ENCODE measurements at places on chromosomes 3 and 15.
A peak's percentile ranks its signal among the peaks of the same experiment; 100 is the strongest.

DNA sequence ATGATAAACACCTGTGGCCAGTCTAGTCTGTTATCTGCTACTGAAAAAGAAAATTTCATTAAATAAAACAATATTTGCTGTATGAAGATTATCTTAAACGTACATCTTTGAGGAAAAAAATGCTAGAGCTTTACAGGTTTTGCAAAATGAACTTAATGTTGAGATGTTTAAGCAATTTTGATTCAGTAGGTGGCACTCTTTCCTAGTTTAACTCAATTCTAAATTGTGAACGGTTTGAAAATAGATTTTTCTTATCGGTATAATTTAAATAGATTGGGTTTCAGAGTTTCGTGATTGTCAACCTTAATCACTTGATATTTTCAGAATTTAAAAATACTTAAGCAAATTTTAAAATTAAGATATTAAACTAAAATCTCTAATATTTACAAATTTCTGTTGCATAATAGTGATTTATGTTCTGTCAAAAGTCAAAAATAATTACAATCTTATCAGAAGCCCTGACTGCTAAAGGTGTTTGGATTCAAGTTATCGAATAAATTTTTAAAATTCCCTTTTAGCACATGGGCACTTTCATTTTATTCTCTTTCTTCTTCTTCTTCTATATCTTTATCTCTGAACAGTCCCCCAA, 7.0 kb upstream of the RNF111 start:
- DNase-seq = peak; percentile 69

DNA sequence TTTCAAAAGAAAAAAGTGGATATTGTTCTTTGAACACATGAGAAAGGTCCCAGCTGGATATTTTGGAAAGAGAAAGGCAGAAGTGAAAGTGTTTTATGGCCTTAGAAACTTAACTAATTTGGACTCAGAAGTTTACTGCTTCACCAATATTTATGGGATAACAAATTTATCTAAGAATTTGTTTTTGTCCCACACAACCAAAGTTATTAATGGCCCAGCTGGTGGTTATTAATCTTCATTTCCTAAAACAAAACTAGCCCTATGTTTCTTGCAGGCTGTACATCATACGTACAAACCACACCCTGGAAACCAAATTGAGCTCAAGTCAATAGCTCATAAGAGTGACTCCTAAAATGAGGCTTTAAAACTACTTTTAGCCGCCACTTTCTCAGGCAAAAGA, 372.9 kb upstream of the LMCD1 start:
- DNase-seq = no peak

- DNase-seq = peak; percentile 81
Measured at GRCh38 chr15:101187820-101188636, 63.8 kb downstream of the CHSY1 start.

GRCh38 chr3:89617706-89618105, 510.3 kb downstream of the EPHA3 start:
- peak; percentile 14 for DNase-seq

DNA sequence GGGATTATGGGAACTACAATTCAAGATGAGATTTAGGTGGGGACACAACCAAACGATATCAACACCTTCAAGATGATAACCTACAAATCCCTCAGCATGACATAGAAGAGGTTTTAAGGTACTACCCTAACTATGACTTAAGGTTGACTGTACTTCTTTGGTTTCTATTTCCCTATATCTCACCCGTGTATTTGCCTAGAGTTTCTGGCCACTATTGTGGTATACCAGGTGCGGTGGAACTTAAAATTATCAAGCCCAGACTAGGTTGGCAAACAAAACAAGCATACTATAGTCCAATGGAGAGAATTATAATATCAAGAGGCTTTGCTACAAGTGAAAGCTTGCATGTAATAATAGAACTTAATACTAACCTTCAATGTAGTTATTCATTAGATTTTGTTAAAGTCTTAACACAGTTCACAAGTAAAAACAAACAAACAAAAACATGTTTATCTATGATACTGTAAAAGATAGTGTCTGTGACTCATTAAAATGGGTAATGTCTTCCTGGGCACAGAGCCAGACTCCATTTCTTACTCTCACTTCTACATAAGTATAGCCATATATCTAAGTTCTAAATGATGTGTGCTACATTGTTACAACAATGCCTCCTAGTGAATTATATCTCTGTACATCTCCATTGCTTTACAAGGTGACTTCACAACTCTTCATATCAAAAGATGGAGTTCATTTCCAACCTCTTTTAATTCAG, 479.1 kb downstream of the ZBBX start:
- no peak for DNase-seq

DNA sequence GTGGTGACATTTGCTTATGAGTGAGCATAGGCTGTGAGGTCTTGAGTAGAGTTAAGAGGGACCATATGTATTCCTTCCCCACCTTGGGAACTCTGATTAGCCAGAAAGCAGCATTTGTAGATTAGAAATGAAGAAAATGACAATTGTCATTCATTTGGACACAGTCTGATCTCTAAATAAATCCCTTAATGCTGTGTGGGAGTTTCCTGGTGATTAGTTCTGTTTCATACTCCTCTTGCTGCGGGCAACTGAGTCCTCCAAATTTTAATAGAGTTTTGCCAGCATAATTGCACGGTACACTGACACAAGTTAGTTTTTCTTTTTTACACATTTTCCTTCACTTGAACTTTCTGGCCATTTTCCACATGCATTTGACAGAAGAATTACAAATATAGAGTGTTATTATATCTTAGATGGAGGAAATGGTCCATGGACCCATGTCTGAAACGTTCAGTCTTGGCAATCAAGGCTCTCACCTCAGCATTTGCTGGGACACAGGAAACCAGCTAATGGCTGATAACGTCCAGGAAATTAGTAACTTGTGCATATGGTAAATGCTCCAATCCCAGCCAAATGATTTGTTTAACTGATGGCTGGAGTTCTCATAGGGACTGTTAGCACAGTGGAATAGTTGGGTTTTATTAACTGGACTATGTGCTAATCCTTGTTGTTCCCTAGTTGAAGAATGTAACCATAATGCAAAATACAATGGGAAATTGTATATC, 321.2 kb downstream of the RBMS3 start:
- DNase-seq = no peak

GRCh38 chr3:12553921-12554391, 2.9 kb upstream of the MKRN2 start:
- DNase-seq = peak; percentile 40

GRCh38 chr3:181637456-181637855, 74.3 kb upstream of the SOX2 start:
- DNase-seq = no peak

DNA sequence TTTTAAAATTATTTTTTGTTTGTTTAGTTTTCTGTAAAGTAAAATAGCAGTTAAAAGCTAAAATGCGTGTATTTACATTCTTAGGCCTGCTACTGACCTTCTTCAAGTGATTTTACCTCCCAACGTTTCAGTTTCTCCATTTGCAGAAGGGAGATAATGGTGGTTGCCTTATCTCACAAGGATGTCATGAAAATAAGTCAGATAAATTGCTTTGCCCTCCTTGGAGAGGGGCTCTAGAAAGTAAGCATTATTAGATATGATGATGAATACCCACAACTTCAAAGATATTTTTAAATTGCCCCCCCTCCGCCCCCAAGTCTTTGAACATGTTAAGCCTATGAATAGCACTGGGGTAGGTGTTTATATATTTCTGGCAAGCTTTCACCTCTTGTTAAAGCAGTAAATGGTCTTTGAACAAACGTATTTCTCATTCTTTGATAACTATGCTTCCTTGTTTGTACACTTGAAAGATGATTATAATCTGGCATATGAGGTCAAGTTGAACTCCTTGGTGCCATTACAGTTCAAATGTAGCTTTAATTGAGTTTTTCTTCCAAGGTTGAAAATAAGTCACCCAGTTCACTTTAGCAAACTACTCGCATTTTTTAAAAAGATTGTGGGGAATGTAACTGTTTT, 6.4 kb downstream of the TERC start:
- DNase-seq = no peak

GRCh38 chr15:89021224-89021623, 67.0 kb upstream of the ABHD2 start:
- DNase-seq = no peak

DNA sequence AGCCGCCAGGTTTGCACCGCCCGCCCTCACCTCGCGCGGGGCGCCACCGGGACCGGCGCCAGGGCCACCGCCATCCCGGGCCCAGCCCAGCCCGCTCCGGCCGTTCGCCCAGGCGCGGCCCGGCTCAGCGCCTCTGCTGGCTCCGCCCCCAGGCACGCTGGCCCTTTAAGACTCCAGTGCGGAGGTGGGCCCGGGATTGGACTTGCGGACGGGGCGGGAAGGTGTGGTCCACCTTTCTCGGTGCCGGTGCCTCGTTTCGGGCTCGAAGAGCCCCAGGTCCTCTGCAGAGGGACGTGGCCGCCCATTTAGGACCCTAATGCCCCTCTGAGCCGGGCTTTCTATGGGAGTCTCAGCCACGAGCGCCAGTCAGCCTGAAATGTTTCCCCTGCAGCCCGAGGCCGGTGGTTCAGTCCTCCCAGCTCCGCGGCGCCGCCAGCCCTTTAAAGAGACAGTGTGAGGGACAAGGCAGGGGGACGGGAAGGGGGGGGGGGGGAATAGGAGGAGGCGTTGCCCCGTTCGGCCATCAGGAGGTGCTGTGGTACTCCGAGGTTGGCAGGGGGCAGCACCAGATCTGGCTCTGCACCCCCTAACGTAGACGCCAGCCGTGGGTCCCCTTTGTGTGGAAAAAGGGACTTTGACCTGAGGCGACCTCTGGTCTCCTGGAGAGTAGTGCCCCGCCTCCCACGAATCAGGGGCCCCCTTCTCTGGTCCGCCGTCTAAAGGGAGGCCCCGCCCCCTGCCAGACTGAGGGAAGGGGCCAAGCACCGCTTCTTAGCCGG, 1.0 kb downstream of the HYAL2 start:
- DNase-seq = peak; percentile 92
